ENCODE measurements at places on chromosomes 1 and 21. TPM values are rescaled to one million over a fixed set of nuclear protein-coding genes. Genes with fewer than 3 reads are reported as not detected.

- DNase-seq, result no peak
Observed at GRCh38 chr1:234601301-234602017, 8.5 kb downstream of the IRF2BP2 start.

- no peak for DNase-seq
Observed at GRCh38 chr1:212622906-212623305, 14.3 kb downstream of the ATF3 start.

- peak; percentile 31 for DNase-seq
Observed at GRCh38 chr1:18606443-18607288, 24.0 kb upstream of the PAX7 start.

- DNase-seq, result no peak
Observed at GRCh38 chr1:80894921-80895320, 905.8 kb upstream of the ADGRL2 start.

GRCh38 chr1:198318085-198318484 lies 161.3 kb downstream of the NEK7 start:
- DNase-seq, result no peak

GRCh38 chr1:226029568-226030225 lies 30.6 kb upstream of the SDE2 start:
- DNase-seq, result no peak

GRCh38 chr1:199113265-199113869 lies 474.5 kb downstream of the PTPRC start:
- DNase-seq, result no peak

- DNase-seq, result no peak
Observed at GRCh38 chr1:41238311-41238988, 3.7 kb downstream of the SCMH1 start.

DNA sequence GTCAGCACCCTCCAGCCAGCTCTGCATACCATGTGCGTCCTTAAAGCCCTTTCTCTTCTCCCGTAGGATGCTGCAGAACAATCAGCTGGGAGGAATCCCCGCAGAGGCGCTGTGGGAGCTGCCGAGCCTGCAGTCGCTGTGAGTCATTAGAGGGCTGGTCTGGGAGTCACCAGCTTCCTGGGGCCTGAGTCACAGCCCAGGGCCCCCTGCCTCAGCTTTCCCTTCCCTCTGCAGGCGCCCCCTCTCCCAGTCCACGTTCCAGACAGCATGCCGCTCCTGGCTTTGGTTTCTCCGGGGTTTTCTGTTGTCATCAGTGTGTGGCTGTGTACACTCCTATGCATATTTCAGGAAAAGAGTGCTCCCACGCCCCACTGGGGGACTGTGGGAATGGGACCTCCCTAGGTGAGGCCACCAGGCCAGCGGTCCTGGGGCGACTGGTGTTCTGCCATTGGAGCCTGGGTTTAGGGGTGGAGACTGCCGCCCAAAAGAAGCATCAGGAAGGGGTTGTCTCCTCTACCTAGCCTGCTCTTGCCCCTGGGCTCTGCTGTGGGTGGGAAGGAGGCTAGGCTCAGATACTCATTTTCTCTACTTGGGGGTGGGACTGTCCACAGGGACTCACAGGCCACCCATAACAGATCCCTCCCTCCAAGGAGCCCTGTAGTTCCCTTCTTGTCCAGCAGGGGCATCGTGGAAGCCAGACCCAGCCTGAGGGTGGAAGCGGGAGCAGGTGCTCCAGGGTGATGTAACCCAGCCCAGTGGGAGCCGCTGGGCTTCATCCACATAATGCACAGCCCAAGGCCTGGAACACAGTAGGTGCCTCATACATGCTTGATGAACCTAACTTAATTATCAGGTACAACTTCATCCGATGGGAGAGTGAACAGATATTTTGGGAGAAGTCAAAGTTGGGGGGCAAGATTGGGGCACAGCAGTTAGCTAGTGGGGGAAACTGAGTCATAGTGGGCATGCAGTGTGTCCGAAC lies 42.5 kb downstream of the LGR6 start:
- no peak for DNase-seq

DNA sequence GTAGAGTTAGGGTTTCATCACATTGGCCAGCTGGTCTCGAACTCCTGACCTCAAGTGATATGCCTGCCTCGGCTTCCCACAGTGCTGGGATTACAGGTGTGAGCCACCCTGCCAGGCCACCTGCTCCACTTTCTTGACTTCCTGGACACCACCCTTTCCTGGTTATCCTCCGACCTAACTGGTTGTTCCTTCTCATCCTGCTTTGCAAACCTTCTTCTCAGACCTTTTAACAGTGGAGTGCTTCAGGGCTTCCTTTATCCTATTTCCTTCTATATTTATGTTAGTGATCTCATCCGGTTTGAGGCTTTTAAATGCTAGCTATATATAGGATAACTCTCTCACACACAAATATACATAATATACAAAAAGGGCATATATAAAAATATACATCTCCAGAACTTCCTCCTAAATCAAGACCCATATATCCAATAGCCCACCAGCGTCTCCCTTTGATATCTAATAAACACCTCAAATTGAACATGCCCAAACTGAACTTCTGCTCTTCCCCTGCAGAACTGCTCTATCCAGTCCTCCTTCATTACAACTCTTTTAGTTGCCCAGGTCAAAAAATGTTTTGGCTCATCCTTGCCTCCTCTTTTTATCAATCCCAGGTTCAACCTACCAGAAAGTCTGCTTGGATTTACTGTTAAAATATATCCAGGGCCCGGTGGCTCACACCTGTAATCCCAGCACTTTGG lies 19.5 kb upstream of the UQCRHL start:
- no peak for DNase-seq

- no peak for DNase-seq
Observed at GRCh38 chr1:17270891-17271765, 22.2 kb downstream of the PADI3 start.

DNA sequence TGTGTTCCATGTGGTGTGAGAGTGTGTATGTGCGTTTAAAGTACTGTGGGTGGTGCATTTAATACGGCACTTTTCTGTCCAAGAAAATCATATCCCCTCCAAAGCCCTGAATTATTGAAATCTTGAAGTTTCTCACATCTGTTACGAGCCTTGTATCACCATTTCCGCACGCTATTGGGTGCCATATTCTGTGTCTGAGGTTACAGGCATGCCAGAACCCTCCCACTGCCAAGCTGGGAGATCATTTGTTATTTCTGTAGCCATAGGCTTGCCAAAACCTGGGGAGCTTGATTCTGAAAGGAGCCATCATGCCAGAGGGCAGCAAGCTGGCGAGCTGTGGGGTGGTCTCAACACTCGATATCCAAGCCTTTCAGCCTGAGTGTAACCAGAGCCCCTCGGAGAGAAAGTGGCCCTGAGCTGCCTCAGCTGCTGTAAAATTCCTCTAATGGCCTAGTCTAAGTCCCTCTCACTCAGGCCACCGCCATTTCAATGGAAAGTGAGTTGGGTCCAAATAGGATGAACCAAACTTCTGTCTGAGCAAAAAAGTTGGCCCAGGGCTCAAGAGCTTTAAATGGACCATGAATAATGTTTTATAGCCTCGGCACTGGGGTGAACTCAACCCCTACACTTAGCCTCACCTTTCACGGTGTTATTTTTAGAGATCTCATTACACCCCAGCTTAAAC lies 298.4 kb upstream of the DUSP10 start:
- DNase-seq, result no peak

DNA sequence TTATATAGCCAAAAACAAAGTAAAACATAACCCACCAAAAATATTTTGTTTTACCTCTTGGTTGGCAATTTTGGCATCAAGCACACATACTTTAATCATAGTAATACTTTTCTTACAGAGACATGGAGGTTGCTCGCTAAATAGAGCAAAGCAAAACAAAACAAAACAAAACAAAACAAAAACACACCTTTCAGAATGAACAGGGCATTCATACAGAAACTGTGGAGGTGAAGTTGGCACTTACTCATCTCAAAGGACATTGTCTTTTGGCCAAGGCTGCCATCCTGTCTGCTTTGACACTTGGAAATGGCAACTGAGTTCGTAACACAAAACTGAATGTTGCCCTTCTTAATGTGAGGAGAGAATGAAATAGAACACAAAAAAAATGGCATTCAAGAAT lies 773.1 kb downstream of the USP25 start:
- DNase-seq, result no peak

DNA sequence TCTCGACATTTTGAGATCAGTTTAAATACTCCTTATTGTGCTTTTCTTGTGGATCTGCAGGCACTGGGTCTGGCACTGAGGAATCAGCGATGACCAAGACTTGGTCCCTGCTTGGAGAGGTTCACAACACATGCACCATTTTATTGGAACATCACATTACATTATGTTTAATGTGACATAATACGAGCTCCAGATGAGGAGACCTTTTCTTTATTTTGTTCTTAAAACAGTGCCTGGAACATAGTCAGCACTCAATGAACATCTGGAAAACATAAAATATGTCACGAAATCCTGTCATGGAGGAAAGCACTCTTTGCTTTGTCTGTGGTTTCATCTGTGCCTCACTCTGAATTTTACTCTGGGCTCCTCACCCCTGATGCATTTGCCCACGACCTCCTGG lies 110.7 kb downstream of the ST6GALNAC3 start:
- no peak for DNase-seq

DNA sequence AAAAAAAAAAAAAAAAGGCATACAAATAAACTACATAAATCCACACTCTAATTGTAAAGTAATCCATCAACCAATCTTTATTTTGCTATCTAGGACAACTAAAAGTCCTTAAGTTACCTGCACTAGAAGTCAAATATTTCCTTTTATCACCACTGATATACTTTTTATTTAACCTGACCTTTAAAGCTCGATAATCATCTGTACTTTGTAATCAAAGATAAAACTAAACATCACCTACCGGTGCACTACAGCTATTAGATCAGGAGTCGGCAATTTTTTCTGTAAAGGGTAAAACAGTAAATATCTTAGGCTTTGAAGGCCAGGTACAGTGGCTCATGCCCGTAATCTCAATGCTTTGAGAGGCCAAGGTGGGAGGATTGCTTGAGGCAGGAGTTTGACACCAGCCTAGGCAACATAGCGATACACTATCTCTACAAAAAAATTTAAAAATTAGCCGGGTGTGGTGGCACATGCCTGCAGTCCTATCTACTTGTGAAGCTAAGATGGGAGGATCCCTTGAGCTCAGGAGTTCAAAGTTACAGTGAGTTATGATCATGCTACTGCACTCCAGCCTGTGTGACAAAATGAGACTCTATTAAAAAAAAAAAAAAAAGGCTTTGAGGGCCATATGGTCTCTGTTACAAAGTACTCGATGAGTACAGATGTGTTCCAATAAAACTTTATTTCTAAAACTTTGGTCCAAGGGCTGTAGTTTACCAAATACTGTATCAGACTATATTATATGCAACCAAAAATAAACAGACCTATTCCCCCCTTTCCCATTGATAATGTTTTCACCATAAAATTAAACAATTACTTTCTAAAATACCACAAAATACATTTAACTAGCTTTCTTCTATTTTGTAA lies 47.1 kb downstream of the TESK2 start:
- no peak for DNase-seq

- DNase-seq, result no peak
Observed at GRCh38 chr1:17739050-17739449, 16.1 kb upstream of the ACTL8 start.

GRCh38 chr1:48109390-48110013 lies 112.3 kb upstream of the TRABD2B start:
- DNase-seq, result no peak

DNA sequence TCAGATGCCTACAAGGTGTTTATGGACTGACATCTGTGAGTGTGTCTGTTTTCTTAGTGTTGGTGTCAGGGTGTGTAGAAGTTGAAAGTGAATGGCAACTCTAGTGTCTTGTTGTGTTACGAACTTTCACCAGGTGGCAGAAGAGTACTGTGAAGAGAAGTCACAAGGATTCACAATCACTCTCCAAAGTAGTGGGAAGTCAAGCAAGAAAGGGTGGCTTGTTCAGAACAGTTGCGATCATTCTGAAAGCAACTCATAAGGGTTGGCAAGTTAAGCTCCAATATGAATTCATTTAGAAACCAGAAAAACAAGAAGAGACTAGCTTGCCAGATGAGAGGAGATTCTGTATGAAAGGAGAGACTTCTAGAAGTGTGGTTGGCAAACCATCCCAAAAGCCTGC lies 86.1 kb downstream of the FASLG start:
- DNase-seq, result peak; percentile 18

- no peak for DNase-seq
Observed at GRCh38 chr21:46454634-46455390, 3.9 kb upstream of the DIP2A start.

- DNase-seq, result no peak
Observed at GRCh38 chr1:247110627-247111258, 6.6 kb upstream of the ZNF669 start.

DNA sequence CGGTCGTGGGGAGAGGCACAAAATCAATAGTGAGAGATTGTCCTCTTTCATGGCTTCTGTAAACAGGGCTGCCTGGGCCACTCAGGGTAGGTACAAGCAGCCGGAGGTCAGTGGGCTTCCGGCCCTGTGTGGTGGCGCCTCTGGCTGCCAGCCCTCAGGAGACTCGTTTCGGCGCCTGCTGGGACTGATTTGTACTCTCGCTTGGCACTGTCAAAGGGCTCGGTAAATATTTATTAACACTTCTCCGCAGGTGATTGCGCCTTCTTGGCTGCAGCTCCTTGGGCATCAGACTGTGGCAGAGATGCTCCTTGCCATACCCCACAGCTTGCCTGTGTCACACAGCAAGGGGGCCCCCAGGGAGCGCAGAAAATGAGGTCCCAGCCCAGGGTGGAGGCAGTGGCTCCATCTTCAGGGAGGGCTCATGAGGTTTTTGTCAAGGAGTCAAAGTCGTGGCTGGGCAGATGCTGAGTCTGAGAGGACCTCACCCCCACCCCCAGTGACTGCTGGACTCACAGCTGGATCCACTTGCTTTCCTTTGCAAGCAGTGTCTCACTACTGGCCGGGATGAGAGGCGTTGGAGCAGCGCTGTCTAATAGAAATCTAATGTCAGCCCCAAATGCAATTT lies 262.5 kb downstream of the GRIK3 start:
- DNase-seq, result no peak

- DNase-seq, result no peak
Observed at GRCh38 chr1:204673909-204674649, 11.5 kb downstream of the LRRN2 start.

GRCh38 chr21:28923439-28923975 lies 69.2 kb downstream of the LTN1 start:
- no peak for DNase-seq

Gene CA14
- polyA plus RNA-seq, result 8.1 TPM

Gene HMGCS2
- polyA plus RNA-seq, result 105 TPM

Gene ST7L
- 30.0 TPM for polyA plus RNA-seq

Gene NUP210L
- polyA plus RNA-seq, result 0.03 TPM

Gene SPAG17
- polyA plus RNA-seq, result 9.4 TPM

Gene AMPD1
- not detected for polyA plus RNA-seq

Gene KCNA3
- polyA plus RNA-seq, result not detected

Gene TNFRSF4
- polyA plus RNA-seq, result 2.5 TPM

Gene AHCYL1
- 126 TPM for polyA plus RNA-seq

Gene MNDA
- 3.6 TPM for polyA plus RNA-seq

Gene OSCP1
- 20.0 TPM for polyA plus RNA-seq

Gene OR6K3
- 0.08 TPM for polyA plus RNA-seq

Data from right renal pelvis (tissue), 4 donors.